ENCODE measurements at places on chromosomes 1 and 21. TPM values are rescaled to one million over a fixed set of nuclear protein-coding genes. Genes with fewer than 3 reads are reported as not detected.

GRCh38 chr1:232463225-232463624, 166.7 kb downstream of the SIPA1L2 start:
- DNase-seq, result no peak

GRCh38 chr1:225754940-225755641, 22.5 kb upstream of the SRP9 start:
- no peak for DNase-seq

DNA sequence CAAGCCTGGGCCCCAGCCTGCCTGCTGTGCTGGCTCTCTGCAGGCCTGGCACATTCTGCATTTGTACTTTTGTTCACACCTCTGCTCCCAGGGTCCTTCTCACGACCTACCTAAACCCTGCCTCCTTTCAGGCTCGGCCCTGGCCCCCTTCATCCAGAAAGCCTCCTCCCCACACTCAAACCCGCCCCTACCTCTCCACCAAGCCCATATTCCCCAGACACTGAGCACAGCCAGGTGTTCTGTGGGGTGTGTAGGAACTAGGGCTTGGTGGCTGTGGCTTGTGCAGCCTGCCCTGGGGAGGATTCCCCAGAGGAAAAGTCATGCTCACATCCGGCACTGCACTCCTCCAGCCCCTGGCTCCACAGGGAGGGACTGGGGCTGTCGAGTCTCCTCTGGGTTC, 8.2 kb upstream of the MIXL1 start:
- no peak for DNase-seq

DNA sequence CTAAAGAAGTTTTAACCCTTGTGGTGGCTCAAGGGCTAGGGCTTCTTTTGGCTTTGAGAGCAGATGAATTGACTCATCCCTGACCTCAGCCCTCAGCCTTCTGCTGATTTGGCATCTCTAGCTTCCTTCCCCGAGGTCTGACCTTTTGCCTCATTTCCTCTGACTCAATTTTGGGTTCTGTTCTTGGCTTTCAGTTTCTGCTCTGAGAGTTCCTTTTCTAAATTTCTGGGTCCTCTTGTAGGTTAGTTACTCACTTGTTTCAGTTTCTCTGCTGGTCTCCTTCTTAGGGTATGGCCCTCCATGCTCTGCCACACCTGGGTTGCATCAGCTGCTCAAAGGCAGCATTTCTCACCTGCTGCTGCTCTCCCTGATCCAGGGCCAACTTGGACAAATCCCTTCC, 19.4 kb downstream of the PDE4B start:
- DNase-seq, result no peak

DNA sequence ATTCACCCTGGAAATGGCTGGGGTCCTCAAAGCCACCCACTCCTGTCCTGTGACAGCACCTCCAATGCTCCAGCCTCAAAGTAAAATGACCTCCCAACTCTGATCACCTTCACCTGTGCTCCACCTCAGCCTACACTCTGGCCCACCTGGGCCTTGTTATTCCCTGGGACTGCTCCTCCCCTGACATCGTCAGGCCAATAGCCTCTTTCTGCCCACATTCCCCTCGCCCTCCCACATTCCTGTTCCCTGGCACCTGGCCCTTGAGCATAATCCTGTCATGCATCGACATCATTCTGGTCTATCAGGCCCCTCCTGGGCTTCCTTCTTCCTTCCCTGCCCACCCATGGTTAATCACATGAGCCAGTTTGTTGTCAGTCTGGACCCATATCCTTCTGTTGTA, 13.2 kb upstream of the BCAR3 start:
- no peak for DNase-seq

DNA sequence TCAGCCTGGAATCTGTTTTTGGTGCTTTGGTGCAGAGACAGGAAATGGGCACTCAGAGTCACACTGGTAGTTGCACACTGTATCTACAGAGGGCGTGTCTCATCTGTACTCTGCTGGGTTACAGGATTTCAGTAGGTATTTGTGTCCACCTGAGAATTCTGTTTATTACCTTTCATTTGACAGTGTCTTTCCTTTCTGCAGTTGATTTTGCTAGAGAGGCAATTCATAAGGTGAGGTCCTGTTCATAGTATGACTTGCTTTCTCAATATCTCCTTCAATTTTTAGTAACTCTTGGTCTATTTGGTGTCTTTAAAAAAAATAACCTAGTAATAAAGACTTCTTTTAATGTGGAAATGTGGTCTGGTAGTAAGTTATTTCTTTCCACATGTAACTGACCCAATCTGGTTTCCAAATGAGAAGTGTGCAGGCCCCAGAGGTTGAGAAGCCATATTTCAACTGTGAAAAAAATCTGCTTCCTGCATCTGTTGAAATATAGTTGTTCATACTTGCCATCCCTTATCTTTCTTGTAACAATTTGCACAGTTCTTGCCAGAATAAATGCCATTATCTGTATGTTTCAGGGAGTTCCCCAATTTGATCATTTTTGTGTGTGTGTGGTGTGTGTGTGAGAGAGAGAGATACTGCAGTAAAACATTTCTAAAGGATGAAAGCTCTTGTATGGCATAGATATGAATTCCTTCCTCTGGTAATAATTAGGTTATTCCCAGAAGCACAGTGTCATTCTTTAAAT, 78.4 kb upstream of the DNAJC6 start:
- DNase-seq, result no peak

DNA sequence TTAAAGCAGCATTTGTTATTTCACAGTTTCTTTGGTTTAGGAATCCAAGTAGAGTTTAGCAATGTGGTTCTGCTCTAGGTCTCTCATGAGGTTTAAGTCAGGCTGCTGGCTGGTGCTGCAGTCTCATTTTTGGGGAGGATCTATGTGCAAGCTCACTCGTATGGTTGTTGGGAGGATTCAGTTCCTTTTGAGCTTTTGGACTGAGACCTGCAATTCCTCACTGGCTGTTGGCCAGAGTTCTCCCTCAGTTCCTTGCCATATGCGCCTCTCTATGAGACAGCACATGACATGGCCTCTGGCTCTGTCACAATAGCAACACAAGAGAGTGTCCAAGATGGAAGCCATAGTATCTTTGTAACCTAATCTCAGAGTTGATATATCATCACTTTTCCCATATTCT, 91.0 kb downstream of the OLFML2B start:
- no peak for DNase-seq

Gene EPHX1
- polyA plus RNA-seq, result 279 TPM

Gene TNFRSF9
- 1.0 TPM for polyA plus RNA-seq

- DNase-seq, result no peak
These were observed 100.1 kb upstream of the JUN start for GRCh38 chr1:58883888-58884482.

GRCh38 chr1:160614410-160614809, 32.4 kb downstream of the SLAMF1 start:
- DNase-seq, result no peak

GRCh38 chr1:206062464-206062863, 9.5 kb downstream of the RHEX start:
- DNase-seq, result no peak

- no peak for DNase-seq
These were observed 2.7 kb downstream of the PLXNA2 start for GRCh38 chr1:208241512-208241911.

Gene RCSD1
- not detected for polyA plus RNA-seq

DNA sequence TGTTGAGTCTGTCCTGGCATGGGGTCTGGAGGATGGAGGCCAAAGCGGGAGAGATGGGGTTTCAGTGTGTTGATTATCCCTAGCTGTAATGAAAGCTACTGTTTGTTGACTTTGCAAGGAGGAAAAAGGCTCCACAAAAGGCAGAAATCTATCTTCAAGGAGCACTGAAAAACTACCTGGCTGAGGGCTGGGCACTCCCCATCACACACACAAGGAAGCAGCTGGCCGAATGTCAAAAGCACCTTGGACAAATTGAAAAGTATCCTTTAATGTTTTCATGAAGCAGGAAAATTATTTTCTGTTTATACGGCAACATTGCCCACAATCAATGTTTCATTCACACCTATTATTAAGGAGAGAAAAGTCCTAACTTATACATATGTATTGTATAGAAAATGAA, 27.8 kb upstream of the PWP2 start:
- DNase-seq, result no peak

Gene LRRC8C
- polyA plus RNA-seq, result 5.6 TPM

Measured in A549 (cell line).